ENCODE measurements at places on chromosomes 12 and 14.

GRCh38 chr12:68406134-68406576 lies 74.0 kb upstream of the MDM1 start:
- DNase-seq: peak; percentile 5

- no peak for DNase-seq
Observed at GRCh38 chr12:65152596-65152995, 16.8 kb upstream of the LEMD3 start.

DNA sequence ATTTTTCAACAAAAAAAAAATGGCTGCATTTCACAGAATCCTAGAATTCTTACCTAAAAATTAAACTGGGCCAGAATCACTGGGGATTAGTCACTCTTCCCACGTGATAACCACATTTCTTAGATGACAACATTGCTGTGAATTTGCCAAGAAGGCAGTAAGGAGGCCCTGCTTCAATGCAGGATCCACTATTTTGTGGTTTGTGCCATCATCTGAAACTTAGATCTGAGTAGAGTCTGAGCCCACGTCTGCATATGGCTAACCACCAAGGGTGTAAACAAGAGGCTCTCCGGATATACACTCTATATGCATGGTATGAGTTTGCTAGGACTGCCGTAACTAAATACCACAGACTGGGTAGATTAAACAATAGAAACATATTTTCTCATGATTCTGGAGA lies 24.4 kb upstream of the TBX5 start:
- no peak for DNase-seq

DNA sequence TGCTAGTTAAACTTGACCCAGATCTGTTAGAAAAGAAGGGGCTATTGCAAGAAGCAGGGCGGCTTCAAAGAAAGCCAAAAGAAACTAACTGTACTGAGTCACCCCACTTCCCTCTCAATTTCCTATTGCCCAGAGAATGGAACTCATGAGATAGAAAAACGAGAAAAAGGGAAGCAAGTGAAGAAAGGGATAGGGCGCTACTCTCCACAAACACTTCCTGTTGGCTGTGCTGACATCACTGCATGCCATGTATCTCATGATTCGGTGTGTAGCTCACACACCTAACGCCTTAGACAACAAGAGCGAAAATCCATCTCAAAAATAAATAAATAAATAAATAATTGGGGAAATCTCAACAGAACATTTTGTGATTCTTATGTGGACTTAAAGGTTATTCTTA lies 13.0 kb upstream of the P2RX4 start:
- DNase-seq: no peak

- DNase-seq: peak; percentile 32
Observed at GRCh38 chr14:94485944-94486841, 10.2 kb upstream of the SERPINA9 start.

DNA sequence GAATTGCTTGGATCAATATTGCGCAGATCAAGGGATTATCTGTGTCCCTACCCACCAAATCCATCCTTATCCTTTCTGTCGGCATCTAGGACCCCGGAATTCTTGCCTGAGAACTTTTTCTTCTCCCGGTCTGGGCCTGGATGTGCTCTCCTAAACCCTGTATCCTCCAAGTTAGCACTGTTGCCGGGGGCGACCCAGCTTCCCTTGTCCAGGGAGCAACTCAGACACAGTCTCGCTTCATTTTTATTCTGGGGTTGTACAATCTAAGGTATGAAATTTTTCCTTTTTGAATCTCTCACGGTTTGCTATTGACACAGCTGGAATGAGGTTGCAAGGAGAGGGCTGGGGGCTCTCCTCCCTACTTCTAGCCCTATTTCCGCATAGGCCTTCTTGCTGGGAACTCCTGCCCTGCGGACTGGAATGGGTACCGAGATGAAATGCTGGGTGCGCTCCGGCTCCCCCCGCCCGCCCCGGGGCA lies 403 bp upstream of the PNP start:
- DNase-seq: no peak

- DNase-seq: no peak
Observed at GRCh38 chr14:104584557-104584956, 5.0 kb downstream of the C14orf180 start.

- no peak for DNase-seq
Observed at GRCh38 chr14:21215130-21215878, 53.9 kb downstream of the HNRNPC start.

DNA sequence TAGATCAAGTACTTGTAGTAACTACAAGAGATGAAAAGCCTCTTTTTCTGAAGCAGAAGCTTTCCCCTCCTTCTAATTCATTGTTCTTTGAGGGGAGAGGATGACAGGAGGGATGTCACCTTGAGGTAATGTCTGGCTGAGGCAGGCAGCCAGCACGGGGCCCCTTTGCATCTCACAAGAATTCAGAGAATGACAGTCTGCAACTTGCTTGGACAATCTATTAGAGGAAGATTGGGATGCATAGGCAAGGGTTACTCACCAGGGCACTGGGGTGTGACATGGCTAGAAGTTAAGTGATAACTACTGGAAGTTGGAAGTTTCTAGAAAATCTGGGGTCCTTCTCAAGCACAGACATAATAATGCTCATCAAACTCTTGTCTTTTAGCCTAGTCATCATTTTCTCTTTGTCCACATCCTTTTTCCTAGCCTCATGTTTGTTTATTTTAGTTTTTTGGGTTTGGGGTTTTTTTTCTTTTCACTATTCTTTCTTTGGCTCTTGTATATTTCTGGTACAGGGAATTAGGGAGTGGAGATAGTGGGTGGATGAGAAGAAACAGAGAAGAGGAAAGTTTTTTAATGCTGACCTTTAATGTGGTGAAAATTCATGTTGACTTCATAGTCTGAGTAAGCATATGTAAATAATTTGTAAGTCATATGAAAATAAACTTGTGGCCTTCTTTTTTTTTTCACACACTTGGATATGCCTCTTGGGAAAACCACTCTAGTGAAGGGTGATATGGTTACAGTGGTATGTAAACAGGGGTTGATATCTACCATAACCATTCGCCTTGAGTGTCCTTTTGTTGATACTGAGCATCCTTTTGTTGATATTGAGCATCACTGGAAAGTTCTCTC lies 55.1 kb downstream of the TTLL5 start:
- no peak for DNase-seq

DNA sequence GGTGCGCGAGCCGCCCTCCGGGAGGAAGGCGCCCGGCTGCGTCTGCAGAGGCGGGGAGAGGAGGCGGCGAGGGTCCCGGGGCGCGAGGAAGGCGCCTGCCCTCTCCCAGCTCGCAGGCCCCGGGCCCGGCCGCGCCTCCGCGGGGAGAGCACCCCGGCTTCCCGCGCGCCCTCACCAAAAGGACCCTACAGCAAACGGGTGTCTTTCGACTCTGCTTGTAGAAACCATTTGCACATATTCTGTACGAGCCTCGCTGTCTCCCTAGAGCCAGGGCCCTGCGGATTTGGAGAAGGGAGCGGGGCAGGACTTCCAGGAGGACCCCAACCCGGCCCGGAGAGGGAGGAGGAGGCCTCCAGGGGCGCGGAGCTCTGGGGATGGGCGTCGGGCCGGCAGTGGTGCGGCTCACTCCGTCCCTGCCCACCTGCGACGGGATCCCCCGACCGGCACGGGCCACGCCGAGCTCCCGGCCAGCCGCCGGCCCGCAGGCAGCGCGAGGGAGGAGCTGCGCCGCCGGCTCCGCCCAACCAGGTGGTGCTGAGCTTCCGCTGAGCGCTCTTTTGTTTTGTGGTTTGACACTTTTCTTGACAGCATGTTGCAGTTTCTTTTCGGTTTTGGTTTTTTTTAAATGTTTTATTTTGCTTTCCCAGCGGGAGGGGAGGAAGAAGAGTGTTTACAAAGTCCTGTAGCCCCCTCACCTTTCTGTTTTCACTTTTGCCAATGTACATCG lies 103.3 kb upstream of the FKBP4 start:
- no peak for DNase-seq

DNA sequence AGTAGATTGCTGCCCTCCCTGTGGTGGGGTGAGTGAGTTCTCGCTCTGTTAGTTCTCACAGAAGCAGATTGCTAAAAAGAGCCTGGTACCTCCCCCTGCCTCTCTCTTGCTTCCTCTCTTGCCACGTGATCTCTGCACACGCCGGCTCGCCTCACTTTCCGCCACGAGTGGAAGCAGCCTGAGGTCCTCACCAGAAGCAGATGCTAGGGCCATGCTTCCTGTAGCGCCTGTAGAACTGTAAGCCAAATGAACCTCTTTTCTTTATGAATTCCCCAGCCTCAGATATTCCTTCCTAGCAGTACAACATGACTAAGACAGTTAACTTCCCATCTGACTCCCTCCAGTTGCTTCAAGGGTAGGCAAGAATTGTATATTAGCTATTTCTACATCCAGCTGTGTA lies 76.2 kb downstream of the ETV6 start:
- DNase-seq: no peak

DNA sequence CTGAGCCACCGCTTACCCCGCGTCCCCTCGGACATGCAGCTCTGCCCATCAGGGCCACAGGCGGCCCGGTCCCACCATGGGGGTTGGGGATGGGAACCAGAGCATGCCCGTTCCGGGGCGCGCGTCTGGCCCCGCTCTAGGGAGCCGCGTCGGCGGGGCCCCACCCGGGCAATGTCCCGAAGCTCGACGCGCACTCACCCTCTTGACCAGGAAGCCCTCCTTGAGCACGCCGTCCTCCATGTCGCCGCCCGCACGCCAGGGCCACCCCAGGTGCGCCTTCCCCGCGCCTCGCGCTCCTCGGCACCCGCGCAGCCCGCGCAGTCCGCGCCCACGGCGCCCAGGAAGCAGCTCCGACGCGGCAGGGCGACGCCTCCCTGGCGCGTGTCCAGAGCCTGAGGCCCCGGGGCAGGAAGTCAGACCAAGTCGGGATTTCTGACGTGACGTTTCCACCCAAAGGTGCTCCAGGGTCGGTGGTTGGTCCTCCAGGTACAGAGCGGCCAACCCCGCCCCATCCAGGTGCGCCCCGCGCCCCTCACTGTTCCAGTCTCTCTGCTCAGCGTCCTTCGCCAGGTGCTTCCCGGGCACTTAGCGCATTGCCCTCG lies at the start of gene PLEK2:
Gene PLEK2, minus strand, starts transcription at position 346 of the 602 bp plus-strand sequence. Its CDS starts 106 bp downstream, at position 240.
- DNase-seq: no peak

DNA sequence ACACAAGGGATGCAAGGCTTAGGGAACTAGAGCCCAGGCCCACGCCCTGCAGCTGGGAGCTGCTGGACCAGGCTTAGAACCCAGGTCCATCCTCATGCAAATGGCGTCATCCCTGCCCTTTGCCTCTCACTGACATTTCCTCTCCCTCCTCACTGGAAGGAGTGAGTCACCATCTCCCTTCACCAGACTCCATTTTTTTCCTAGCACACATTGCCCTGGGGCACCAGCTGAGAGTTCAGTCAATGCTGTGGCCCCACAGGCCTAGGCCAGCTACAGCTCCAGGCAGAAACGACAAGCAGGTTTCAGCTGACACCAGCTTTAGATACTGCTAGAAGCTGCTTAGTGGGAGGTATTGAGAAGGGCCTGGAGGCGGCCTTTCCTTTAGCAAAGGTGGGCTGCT lies 98.9 kb downstream of the RIMBP2 start:
- no peak for DNase-seq

- DNase-seq: no peak
Observed at GRCh38 chr12:34203866-34204620, 181.7 kb downstream of the ALG10 start.

- DNase-seq: no peak
Observed at GRCh38 chr12:67630373-67631088, 18.0 kb upstream of the DYRK2 start.

DNA sequence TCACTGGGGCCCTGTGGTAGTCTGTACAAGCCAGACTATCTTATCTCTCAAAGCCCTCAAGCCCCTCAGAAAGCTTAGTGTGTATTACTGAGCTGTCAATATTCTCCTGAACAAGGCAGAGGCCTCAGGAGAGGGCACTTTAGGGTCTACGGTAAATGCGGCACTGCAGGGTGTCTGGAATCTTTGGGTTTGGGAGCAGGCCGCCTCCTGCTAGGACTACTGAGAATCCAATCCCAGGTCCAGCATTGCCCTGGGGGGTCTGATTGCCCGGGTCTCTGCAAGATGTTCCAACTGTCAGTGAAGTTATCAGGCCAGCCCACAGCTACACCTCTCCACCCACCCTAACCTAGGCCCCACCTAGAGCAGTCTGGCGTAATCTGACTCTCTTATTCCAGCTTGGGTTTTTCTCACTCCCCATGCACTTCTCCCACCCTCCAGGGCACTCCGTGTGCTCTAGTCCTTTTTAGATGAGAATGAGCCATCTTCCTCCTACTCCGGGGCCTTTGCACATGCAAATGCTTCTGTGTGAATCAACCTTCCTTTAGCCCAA lies 4.3 kb upstream of the ZFP36L1 start:
- DNase-seq: no peak

DNA sequence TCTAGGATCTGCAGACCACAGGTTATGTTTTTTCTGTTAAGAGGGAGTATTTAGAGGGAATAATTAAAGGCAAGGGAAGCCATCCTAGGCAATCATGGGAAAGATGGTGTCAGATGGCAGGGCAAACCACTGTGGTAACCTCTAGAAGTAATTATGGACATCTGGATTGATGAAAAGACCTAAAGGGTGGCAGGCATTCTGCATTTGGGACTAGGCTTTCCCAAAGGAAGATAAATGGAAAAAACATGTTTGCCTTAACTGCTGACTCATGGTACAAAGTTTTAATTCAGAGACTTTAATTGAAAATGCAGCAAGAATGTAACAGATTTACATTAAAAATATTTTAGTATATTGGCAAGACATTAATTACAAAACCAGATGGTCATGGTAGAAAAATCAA lies 88.1 kb downstream of the TMEM30B start:
- DNase-seq: no peak

DNA sequence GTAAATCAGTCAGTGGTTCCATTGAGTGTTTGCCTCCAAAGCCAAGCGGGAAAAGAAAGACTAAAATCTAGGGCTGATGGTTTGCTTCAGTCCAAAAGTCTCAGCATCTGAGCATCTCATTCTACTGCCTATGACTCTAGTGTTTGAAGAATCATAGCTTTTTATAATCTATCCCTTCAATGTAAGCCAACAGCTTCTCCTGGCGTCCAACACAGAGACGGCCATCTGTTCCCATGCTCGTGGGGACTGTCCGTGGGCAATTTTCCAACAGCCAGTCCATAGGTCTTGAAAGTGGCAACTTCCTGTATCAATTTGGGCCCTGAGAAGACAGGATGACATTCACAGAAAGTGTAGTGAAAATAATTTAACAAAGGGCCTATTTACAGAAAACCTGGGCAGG lies 544.4 kb upstream of the TMEM132C start:
- DNase-seq: no peak

DNA sequence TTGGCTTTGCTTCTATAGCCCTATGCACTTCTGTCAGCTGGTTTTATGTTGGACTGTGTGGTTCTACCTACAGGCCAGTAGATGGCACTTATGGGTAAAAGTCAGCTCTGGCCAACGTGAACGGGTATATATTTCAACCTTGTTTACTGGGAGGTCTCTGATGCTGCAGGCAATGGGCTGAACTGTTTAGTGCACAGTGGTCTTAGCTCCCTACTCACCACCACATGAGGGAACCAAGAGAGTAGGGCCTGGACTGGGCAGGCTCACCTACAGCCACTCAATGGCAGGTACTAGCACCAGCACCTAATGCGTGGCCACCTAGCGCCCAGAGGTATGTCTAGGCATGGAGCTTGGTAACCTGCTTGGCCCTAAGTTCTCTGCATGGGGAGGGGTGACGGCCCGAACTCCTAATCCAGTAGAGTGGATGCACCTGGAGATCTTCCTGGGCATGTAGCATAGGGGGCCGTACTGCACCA lies 481.8 kb downstream of the TMEM117 start:
- DNase-seq: peak; percentile 74

GRCh38 chr12:64681200-64682052 lies 71.1 kb downstream of the RASSF3 start:
- DNase-seq: no peak

GRCh38 chr12:117046011-117046369 lies 53.2 kb downstream of the TESC start:
- peak; percentile 78 for DNase-seq

GRCh38 chr14:22266683-22267082 lies 322.3 kb downstream of the DAD1 start:
- DNase-seq: no peak

- no peak for DNase-seq
Observed at GRCh38 chr14:98956181-98956580, 315.8 kb downstream of the BCL11B start.

Data from SK-N-DZ (cell line).